Stimulated activated CD4-positive, alpha-beta T cell treated with anti-CD3 and anti-CD28 coated beads, Interleukin-1b, Interleukin-23, amount 100 ng/mL, for 48 hours (primary cell): ENCODE measurements at places on chromosomes 2 and 18.
A peak's percentile ranks its signal among the peaks of the same experiment; 100 is the strongest.

DNA sequence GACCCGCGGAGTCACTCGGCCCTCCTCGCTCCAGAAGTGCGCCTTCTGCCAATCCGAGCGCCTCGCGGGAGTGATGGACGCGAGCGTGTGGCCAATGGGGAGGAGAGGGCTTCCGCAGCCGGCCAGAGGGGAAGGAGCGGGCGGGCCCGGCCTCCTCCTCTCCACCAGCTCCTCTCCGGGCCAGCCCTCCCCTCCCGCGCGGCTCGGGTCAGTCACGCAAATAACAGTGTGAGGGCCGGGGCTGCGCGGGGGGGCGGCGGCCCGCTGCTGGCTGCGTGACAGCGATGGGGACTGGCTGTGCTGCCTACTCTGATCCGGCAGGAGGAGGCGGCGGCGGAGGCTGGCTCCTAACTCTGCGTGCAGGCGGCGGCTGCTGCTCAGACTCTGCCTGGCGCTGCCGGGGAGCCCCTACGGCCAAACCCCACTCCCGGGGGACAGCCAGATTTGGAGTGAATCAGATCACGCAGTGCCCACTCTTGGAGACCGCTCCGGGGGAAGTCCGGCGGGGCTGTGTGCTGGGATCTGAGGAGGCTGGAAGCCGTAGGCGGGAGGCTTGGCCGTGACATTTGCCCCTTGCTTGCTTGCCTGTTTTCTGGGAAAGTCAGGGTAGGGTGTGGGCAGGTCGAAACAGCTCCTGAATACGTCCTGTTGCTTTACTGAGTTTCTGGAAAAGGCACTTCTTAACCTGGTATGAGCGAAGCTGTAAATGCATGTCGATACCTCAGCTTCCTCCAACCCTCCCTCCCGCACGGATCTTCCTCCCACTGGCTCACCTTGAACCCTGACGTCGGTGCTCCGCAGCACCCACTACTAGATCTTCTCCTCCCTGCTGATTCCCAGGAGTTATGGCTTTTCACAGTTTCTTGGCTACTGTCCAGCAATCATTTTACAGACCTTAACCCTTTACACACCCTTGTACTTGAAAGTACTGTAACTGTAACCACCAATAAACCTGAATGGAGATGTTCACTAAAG is 97.9 kb upstream of the SERTAD2 start:
- DNase-seq, result peak; percentile 17

DNA sequence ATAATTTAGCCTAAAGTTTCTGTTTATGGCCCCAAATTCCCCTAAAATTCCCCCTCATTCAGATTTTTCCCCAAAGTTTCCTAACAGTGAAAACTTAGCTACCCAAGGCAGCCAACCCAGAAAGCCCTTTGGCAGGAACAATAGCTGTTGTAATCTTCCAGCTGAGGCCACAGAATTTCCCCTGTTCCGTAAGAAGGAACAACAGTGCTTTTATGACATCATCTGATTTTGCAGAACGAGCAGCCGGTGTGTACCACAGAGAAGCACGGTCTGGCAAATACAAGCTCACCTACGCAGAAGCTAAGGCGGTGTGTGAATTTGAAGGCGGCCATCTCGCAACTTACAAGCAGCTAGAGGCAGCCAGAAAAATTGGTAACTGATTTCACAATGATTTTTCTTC is 6.3 kb downstream of the TNFAIP6 start:
- no peak for DNase-seq

DNA sequence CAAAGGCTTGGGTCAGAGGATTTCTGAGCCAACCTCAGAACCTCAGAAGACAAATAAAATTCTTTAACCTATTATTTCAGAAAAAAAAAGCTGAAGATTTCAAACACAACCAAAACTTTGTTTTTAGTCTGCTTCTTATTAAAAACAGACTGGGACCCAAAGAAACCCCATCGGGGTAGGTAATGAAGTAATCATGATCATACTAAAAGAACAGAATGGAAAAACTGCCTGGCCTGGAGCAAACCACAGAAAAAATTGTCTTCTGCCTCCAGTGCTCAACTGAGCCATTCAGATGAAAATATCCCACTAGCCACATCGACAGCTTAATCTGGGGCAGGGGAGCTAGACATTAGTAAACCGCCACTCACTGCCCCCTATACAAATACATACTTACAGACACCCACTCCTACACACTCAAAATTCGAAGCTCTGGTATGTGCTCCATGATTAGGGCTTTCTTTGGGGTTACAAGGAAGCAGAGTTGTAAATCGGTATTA is 76.5 kb downstream of the SDC1 start:
- no peak for DNase-seq

DNA sequence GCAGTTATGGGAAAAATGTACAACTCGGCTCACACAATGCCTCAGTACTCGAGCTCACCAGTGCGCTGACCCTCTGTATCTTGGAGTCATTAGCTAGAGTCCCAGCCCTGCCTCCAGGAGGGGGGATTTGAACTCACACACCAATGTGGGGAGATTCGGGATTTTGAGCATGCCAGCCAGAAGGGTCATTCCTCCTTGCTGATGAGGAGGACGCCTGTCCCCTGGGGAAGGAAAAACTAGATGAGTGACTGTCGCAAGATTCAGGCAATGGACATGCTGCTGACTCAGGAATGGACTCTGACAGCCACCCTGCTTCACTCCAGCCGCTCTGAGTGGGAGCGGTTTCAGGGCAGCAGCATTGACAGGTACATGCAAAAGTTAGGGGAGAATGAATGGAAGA is 20.6 kb downstream of the FIGN start:
- DNase-seq, result no peak

- no peak for DNase-seq
Measured at GRCh38 chr2:213959589-213959988, 451.3 kb upstream of the VWC2L start.
